Placental epithelial cell (primary cell): ENCODE measurements at places on chromosomes 4 and X. TPM values are rescaled to one million over a fixed set of nuclear protein-coding genes. Genes with fewer than 3 reads are reported as not detected.

Gene CCSER1
- 20.0 and 26.9 TPM in 2 replicates for total RNA-seq

Gene PPP2R2C
- total RNA-seq, result 0.39 and 0.65 TPM in 2 replicates

Gene ADGRG2
- 0.22 and 0.39 TPM in 2 replicates for total RNA-seq

Gene NPY1R
- not detected in 2 replicates for total RNA-seq

Gene STATH
- total RNA-seq, result not detected in 2 replicates

Gene F11
- total RNA-seq, result not detected in 2 replicates

Gene CA5B
- total RNA-seq, result 9.2 and 13.0 TPM in 2 replicates

Gene PASD1
- total RNA-seq, result not detected in 2 replicates

Gene HNRNPH2
- total RNA-seq, result 56.8 and 66.7 TPM in 2 replicates

Gene ACOT9
- total RNA-seq, result 67.7 and 71.1 TPM in 2 replicates

Gene TMEM144
- 24.9 and 27.9 TPM in 2 replicates for total RNA-seq

Gene PACRGL
- total RNA-seq, result 14.6 and 24.7 TPM in 2 replicates

Gene KLHL4
- 16.1 and 49.2 TPM in 2 replicates for total RNA-seq

Gene C4orf17
- not detected in 2 replicates for total RNA-seq

Gene SHROOM2
- 17.7 and 28.8 TPM in 2 replicates for total RNA-seq

Gene BCLAF3
- total RNA-seq, result 4.2 and 6.3 TPM in 2 replicates

Gene AKAP14
- not detected in 2 replicates for total RNA-seq

Gene C1QTNF7
- 0.65 and 1.2 TPM in 2 replicates for total RNA-seq

Gene RHOH
- 1.2 and 1.4 TPM in 2 replicates for total RNA-seq

Gene EFNB1
- total RNA-seq, result 25.1 and 47.0 TPM in 2 replicates

Gene ART3
- not detected in 2 replicates for total RNA-seq

Gene TENM3
- total RNA-seq, result 146 and 399 TPM in 2 replicates

Gene NWD2
- total RNA-seq, result under 0.01 TPM in 2 replicates

Gene GPR78
- total RNA-seq, result 9.1 and 16.9 TPM in 2 replicates

Gene SEC24D
- 99.7 and 147 TPM in 2 replicates for total RNA-seq

Gene VEGFD
- under 0.01 TPM in 1 of 2 replicates, not detected in the other for total RNA-seq

Gene NUDT11
- total RNA-seq, result 2.4 and 3.1 TPM in 2 replicates

Gene NXF3
- total RNA-seq, result not detected in 2 replicates

Gene SEPTIN11
- total RNA-seq, result 302 and 394 TPM in 2 replicates
